ENCODE measurements at places on chromosomes 2 and 18. TPM values are rescaled to one million over a fixed set of nuclear protein-coding genes. Genes with fewer than 3 reads are reported as not detected.

SRD5A2 gene
- 0.05 TPM for polyA plus RNA-seq

GRCh38 chr2:197846777-197847176, 42.4 kb downstream of the PLCL1 start:
- DNase-seq: no peak

DNA sequence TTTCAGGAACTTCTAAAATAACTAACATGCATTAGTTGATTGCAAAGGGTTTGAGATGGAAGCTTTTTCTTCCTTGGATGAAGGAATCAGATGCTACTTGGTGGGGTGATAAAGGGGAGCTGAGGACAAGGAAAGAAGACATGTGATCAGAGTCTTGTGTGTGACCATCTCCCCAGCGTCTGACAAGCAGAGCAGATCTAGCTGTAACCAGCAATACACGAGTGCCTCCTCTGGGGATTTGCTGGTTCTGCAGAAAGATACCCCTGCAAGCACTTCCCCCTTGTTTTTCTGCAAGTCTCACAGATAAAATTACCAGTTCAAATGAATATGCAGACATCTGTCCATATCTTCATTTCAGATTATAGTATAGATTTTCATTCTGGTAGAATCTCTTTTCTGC, 2.7 kb downstream of the CDH7 start:
- peak; percentile 33 for DNase-seq

FAM110C gene
- 1.3 TPM for polyA plus RNA-seq

Measured in left renal pelvis (tissue), 4 donors.